Cardiac fibroblast (primary cell): ENCODE measurements at places on chromosomes 3 and 15.
A peak's percentile ranks its signal among the peaks of the same experiment; 100 is the strongest.

DNA sequence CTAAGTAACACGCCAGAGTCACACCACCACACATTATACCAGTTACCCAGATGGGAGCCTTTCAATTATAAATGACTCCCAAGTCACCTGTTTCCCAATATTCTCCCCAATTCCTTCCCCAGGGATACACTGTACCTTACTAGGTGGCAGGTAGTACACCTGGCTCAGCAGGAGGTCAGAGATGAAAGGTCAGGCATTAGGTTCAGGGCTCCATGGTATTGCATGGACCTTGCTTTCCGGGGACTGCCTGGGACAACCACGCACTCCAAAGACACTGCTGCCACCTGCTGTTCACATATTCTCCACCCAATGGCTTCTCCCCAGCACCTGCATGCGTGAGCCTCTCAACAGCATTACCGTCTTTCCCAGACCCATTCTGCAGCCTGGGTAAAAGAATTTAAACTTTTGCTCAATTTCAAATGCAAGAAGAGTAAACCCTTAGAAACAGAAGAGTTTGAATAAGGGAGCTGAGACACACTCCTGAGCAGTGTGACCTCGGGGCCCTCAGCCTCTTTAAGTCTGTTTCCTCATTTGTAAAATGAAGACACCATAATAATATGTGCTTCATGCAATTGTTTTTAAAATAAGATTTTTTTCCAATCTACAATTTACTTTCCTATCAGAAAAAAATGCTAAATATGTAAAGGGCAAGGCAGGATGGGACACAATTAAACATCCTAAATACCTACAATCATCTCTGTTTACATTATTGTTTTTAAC is 28.0 kb upstream of the LACTB start:
- DNase-seq = peak; percentile 83

DNA sequence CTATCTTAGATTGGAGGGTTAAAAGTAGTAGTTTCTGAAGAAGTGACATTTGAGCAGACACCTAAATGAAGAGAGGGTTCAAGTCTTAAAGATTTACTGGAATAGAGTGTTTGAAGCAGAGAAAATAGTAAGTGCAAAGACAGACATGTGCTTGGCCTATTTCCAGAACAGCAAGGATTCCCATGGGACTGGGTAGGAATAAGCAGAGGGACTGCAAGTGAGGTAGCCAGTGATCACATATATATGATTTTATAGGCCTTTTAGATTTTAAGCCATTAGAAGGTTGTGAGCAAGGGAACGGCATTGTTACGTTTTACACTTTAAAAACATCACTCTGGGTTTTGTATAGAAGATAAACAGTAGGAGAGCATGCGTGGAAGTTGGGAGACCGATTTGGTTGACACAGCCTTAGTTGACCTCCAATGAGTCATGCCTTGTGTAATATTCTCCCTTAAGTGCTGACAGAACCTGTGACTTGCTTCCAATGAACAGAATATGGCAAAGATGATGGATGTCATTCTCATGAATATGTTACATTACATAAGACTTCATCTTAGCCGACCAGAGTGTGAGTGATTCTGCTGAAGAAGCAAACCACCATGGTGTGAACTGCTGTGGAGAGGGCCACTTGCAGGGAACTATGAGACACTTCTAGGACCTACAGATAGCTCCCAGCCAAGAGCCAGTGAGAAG is 37.1 kb upstream of the SLC4A7 start:
- DNase-seq = peak; percentile 92

DNA sequence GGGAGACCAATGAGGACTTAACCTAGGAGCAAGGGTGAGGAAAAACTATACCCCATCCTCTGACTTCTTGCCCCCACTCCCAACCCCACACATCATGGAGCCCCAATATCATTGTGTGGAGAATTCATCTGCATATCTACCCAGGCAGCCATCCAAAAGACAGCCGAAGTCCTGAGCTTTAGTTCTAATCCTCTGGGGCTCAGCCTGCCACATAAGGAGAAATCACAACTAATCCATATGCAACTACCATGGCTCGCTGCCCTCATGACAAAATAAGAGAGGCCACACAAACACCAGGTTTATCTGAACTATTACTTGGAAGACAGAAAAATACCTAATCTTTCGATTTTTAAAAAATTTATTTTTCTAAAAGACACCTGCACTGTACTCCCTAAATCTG is 17.7 kb downstream of the HEXA start:
- no peak for DNase-seq

DNA sequence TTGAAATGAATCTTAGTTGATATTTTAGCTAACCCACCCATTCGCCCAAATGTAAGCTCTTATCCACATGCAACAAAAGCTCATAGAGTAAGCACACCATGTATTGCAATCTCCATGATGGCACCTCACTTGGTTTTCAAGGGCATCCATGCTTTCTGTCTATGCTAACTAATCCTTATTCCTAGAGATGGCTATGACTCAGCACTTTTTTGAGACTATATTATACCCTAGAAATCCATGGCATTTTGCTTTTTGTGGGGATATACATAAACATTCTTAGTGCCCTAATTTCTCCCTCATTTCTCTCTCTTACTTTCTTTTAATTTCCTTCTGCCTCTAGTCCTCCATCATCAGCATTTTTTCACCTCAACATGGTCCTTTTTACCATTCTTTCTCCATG is 168.5 kb upstream of the STT3B start:
- DNase-seq = no peak

DNA sequence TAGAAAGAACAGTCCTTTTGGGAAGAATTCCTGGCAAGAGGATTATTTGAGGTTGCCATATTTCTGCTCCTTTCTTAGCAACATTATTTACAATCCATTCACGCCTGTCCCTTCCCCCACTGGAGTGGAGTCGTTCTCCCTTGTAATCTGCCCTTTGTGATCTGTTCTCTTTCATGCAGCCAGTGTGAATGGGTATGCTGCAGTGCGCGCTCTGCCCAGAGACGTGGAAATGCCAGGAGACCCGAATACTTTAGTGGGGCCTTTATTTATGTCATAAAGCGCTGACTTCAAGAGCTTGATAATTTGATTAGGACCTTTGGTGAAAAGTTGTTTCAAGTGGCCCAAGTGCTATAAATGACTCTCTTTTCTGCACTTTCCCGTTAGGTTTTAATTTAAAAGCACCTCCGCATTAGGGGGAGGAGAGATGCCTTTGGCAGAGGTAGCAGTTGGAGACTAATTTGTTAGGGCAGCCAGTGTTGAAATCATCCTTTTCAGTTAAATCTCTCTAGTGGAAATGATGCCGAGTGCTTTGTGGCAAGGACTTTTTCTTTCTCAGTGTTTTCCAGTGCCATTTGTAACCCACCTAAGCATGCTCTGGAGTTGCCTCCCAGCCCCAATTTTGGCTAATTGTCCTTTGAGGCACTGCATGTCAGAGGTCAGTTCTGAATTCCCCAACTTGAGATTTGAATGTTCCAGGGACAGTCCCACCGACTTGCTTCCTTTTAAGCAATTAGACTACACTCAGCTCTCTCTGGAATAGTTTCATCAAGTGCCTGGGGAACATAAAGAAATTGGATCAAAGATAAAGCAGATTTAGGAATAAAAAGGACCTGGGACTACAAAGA is 52.4 kb downstream of the PSMD6 start:
- peak; percentile 39 for DNase-seq

GRCh38 chr15:41510728-41511127 is 2.9 kb downstream of the LTK start:
- no peak for DNase-seq

GRCh38 chr3:187618722-187619121 is 51.5 kb downstream of the SST start:
- no peak for DNase-seq

DNA sequence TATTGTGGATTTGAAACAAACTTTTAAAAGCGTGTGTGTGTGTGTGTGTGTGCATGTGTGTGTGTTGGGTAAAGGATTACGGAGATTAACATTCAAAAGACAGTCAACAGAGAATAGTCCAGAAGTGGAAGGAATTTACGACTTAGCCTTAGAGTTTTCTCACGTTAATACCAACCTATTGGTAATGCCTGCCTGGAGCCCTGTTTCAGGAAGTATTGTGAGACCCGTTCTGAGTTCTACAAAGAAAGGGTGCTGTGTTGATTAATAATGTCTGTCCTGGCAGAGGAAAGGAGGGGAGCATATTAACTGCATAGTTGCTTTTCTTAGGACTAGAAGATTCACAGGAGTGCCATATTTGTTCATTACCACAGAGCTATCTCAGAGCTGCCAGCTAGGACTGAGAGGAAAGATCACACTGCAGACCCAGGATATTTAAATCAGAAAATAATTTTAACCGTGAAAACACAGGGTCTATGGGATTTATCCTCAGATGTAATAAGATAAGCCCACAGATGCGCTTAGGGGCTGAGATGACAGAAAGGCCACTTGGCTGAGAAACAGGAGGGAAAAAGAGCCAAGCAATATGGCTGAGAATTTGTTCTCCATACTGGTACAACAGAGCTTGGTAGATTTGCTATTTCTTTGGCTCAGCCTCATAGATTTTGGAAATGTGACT is 40.5 kb upstream of the FRMD4B start:
- DNase-seq = no peak

- DNase-seq = no peak
These were observed 304.6 kb upstream of the TBC1D5 start for GRCh38 chr3:18047052-18047451.

DNA sequence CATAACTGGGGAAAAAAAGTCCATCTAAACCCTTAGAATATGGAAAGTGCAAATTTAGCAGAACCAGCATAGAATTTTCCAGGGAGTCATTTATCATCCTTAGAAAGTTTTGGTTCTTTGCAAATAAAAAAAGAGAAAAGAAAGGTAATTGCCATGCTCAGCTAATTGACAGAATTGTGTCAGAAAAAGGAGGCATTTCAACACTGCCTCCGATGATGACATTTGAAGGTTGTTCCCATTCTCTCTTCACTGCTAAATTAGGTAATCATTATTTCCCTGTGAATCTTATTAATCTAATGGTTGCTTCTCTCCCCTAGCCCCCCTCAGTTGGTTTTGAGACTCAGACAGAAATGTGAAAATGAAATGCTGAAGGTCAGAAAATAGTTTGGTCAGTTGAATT is 139.2 kb downstream of the PDCD6IP start:
- DNase-seq = no peak

DNA sequence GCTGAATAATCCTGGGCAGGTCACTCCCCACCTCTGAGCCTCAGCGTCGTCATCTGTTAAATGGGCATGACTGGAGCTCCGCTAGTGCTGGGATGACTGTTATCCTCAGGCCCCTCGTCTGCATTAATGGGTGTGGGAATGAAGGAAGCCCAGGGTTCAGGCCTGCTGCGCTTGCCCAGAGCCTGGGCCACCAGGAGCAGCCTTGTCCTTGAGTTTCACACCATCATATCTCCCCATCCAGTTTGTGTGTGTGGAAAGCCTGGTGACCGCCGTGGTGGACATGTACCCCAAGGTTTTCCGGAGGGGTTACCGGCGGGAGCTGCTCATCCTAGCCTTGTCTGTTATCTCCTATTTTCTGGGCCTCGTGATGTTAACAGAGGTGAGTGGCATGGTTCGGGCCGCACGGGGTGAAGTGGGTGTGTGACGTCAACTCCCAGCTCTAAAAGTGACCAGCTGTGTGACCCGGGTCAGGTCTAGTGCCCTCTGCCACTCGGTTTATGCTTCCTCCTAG is 63.5 kb upstream of the SLC6A1 start:
- no peak for DNase-seq

DNA sequence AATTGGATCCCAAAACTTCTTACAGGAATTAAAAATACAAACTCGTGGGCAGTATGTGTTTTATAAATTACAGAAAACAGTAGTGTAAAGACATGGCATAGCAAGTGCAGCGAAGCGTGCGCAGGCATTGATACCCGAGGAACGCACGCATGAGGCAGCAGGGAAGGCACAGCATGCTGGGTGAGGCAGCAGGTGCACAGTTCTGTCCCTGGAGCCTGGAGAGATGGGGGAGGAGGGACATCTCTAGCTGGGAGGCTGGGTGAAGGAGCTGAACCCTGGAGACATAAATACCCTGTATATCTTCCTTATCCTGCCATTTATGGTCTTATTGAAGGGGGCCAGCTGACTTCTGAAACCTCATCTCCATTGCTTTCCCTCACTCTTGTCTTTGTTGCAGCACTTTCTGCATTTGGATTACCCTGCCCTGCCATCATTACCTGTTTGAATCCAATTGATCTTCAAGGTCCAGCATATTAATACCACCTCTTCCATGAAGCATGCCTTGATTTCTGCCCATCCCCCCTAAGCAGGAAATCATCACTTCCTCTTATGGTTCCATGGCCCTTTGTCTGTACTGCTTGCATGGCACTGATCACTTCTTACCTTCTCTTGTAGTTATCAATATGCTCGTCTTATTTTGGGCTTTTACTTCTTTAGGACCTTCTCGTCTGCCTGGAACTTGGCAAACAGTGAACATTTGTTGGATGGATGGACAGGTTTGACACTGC is 20.5 kb downstream of the LPP start:
- DNase-seq = no peak

DNA sequence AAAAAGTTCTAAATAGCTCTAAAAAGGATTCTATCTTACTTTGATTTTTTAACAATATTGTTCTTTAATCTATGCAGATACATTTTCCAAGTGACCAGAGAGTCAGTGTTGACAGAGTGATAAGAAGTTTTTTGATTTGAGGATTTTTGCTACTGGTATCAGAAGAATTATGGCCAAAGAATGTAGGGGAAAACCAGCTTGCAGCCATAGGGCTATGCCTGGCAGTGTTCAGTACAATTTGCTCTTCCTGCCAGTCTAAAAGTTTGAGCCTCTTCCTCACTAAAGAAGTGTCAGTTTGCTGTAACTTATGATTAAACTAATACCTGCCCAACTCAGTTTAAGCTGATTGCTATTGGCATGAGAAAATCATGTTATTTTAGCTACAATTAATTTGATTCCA is 35.3 kb upstream of the FSIP1 start:
- no peak for DNase-seq

DNA sequence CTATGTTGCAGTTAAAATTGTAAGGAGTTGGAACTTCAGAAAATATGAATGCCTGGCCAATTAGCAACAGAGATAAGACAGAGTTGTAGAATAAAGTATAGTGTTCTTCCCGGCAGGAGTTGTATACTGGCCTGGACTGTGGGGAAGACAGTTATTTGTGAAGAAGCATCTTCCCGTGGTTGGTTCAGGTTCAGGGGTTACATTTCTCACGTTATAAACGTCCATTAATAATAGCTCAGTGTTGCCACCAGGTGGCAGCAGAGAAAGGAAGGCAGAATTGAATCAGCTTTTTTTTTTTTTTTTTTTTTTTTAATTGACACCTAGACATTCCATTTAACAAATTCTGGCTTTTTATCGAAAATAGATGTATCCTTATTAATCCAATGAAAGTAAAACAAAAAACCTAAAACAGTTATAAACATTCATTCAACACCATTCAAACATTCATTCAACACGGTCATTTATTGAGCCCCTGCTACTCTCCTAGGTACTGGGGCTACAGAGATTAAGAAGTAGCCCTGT is 66.4 kb upstream of the NR2E3 start:
- peak; percentile 71 for DNase-seq

- DNase-seq = no peak
These were observed 56.2 kb upstream of the GLCE start for GRCh38 chr15:69104050-69104750.

GRCh38 chr3:149992416-149993058 is 21.8 kb upstream of the PFN2 start:
- no peak for DNase-seq
